Trophoblast cell (in vitro differentiated cells and primary cell): ENCODE measurements at places on chromosomes 11 and 22.

- no peak for DNase-seq
Measured at GRCh38 chr22:45673482-45674175, 2.0 kb downstream of the ATXN10 start.

DNA sequence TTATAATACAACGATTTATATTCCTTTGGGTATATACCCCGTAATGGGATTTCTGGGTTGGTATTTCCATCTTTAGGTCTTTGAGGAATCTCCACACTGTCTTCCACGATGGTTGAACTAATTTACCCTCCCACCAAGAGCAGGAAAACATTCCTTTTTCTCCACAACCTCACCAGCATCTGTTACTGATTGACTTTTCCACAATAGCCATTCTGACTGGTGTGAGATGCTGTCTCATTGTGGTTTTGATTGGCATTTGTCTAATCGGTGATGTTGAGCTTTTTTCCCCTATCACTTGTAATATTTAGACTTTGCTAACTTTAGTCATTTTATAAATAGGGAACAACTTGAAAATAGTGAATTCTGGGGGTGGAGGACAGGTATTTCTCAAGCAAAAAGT lies 58.1 kb downstream of the PPFIA1 start:
- DNase-seq: no peak

GRCh38 chr11:71249301-71249700 lies 3.1 kb downstream of the SHANK2 start:
- DNase-seq: no peak

GRCh38 chr22:33920927-33921524 lies 750 bp upstream of the LARGE1 start:
- peak; percentile 86 for DNase-seq

DNA sequence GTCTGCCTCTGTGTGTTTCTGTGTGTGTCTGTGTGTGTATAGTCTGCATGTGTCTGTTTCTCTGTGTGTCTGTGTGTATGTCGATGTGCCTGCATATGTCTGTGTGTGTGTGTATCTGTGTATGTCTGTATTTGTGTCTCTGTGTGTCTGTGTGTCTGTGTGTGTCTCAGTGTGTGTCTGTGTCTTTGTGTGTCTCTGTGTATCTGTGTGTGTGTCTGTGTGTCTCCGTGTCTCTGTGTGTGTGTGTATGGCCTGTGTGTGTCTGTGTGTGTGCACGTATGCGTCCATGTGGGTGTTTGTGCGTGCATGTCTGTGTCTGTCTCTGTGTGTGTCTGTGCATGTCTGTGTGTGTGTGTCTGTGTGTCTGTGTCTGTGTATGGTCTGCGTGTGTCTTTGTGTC lies 439 bp downstream of the SNX32 start:
- no peak for DNase-seq

- DNase-seq: no peak
Measured at GRCh38 chr11:45752106-45752505, 52.8 kb upstream of the SLC35C1 start.

GRCh38 chr22:46826438-46827135 lies 64.1 kb downstream of the TBC1D22A start:
- no peak for DNase-seq

- no peak for DNase-seq
Measured at GRCh38 chr11:124302347-124303125, 11.2 kb downstream of the OR8D1 start.

DNA sequence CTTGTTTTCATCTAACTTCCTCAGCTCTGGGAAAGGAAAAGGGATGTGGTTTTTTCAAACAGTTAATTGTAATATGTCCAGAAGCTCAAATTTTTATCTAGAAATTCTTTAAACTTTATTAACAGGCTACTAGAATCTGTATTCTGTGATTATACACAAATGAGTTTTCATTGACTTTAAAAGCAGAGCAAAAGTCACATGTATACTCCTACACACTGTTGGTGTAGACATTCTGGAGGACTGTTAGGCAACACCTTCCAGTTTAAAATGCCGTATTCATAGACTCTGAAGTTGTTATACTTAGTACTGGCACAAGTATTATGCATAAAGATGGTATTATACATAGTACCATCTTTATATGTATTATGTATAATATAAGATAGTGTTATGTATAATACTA lies 64.9 kb downstream of the SPECC1L start:
- DNase-seq: no peak

GRCh38 chr11:94856443-94856842 lies 88.3 kb downstream of the AMOTL1 start:
- DNase-seq: no peak

GRCh38 chr22:35128637-35129036 lies 62.7 kb downstream of the ISX start:
- DNase-seq: no peak

GRCh38 chr11:132028380-132029240 lies 658.2 kb downstream of the NTM start:
- DNase-seq: no peak

DNA sequence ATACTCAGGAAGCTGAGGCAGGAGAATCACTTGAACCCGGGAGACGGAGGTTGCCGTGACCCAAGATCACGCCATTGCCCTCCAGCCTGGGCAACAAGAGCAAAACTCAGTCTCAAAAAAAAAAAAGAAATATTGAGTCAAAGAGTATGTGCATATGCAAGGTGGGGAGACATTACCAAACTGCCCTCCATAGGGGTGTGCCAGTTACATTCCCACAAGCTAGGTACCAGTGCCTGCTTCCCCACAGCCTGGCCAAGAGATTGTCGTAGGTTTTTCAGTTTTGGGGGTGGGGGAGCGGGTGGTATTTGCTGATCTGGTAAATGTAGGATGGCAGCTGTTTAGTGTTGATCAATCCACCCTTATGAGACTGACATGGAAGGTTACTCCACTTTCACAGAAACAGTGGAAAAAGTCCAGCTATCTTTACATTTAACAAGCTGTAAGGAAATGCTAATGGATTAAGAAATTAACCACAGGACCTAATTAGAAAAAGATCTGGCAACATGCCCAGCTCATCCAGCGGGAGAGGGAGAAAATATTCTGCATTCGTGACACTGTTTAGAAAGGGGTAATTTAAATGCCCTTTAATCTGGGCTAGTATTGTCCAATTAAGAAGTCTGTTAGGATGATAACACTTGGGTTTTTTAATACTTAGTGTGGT lies 89.4 kb downstream of the PACS1 start:
- no peak for DNase-seq

DNA sequence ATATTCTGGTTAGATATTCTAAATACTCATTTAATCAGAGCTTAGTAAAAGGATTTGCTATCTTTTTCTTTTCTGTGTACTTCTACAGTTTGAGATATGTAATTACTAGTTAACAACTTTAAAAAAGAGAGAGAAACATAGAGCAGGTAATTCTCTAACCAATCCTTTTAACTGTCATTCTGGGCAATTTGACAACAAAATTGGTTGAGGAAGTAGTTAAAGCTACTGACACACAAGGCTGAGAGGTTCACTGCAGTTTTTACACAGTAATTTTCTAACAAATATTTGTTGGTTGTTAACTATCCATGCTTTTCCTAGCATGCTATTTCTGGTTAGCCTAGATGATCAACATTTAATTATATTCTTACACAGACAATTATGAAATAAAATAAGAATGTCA lies 3.6 kb downstream of the SOX6 start:
- DNase-seq: no peak

- DNase-seq: no peak
Measured at GRCh38 chr11:65525546-65526480, 930 bp downstream of the SCYL1 start.

DNA sequence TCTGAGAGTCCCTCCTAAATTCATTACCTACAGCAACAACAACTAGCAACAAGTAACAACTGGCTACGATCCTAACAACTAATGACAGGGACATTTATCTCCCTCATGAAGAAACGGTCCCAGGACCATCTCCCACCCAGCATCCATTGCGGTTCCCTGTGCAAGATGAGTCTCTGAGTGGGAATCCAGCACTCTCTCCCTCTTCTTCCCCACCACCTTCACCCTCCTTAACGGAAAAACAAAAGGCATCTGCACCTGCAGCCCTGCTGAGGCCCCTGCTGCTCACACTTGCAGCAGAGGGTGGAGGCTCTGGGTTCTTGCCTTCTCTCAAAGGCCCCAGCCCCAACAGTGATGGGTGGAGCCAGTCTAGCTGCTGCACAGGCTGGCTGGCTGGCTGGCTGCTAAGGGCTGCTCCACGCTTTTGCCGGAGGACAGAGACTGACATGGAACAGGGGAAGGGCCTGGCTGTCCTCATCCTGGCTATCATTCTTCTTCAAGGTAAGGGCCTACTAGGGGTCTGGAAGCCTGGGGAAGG lies at the start of gene CD3G:
Gene CD3G (plus strand): TSS at position 364 of the 535 bp plus-strand sequence. CDS start 80 bp downstream, at position 444.
- no peak for DNase-seq

DNA sequence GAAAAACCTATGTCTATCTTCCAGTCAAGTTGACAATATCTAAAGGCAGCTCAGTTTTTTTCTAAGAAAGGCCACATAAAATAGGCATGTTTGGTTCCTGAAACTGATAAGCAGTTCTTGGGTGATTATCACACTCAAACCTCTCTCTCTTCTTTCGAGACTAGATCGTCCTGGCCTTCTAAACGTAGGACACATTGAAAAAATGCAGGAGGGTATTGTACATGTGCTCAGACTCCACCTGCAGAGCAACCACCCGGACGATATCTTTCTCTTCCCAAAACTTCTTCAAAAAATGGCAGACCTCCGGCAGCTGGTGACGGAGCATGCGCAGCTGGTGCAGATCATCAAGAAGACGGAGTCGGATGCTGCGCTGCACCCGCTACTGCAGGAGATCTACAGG lies 15.1 kb downstream of the CDPF1 start:
- no peak for DNase-seq

DNA sequence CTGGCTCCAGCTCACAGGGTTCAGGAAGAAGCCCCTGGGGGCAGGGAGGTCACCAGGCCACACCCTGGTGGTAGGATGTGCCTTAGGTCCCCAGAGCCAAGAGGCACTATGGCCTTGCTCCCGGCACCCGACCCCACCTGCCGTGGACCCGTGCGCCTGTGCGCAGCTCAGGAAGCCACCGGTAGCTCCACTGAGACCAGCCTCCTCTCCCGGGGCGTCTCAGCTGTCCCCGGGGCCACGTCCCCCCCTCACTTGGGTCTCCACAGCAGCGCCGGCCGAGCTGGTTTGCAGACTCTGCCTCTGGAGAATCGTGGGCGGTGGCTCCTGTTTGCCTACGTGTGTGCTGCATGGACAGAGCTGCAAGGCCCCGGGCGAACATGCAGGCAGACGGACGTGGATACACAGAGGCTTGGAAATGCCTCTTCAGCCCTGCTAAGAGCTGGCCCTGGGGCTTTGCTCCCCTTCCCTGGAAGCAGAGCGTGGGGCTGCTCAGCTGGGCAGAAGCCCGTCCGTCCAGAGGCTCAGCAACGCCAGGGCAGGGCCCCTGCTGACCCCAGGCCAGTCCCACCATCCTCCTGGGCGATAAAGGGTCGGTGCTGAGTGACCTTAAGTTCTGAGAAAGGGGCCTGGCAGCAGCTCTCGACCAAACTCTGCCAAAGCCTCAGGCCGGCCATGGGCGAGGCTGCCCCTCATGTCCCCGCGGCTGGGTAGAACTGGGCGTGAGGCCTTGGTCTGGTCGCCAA lies 15.3 kb upstream of the MUC5B start:
- no peak for DNase-seq

- no peak for DNase-seq
Measured at GRCh38 chr11:102640946-102641345, 15.8 kb upstream of the MMP20 start.

- DNase-seq: no peak
Measured at GRCh38 chr11:2813141-2813908, 72.2 kb downstream of the CDKN1C start.

- no peak for DNase-seq
Measured at GRCh38 chr11:30992513-30992849, 377.1 kb downstream of the DCDC1 start.

- peak; percentile 21 for DNase-seq
Measured at GRCh38 chr11:93330446-93330984, at the start of gene DEUP1. DEUP1 (plus strand) TSS chr11:93330742; CDS start chr11:93332260, 1,518 bp downstream.

DNA sequence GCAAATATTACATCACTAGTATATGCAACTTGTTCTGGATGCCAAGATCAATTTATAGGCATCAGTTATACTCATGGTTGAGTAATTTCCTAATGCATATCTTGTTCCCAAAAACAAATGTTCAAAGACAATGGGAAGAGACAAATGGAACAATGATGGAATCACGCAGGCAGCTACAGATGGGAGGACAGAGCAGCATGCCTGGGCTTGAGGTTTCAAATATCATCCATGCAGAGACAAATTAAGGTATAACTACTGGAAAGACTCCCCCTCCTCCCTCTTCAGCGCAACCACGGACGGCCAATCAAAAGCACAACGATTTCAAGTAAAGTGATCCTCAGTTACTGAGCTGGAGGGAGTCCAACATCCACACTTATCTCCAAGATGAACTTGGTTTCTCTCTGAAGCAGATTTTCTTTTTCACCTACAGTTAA lies 106.8 kb downstream of the CCDC83 start:
- DNase-seq: no peak

GRCh38 chr11:131737357-131737756 lies 366.9 kb downstream of the NTM start:
- DNase-seq: no peak

DNA sequence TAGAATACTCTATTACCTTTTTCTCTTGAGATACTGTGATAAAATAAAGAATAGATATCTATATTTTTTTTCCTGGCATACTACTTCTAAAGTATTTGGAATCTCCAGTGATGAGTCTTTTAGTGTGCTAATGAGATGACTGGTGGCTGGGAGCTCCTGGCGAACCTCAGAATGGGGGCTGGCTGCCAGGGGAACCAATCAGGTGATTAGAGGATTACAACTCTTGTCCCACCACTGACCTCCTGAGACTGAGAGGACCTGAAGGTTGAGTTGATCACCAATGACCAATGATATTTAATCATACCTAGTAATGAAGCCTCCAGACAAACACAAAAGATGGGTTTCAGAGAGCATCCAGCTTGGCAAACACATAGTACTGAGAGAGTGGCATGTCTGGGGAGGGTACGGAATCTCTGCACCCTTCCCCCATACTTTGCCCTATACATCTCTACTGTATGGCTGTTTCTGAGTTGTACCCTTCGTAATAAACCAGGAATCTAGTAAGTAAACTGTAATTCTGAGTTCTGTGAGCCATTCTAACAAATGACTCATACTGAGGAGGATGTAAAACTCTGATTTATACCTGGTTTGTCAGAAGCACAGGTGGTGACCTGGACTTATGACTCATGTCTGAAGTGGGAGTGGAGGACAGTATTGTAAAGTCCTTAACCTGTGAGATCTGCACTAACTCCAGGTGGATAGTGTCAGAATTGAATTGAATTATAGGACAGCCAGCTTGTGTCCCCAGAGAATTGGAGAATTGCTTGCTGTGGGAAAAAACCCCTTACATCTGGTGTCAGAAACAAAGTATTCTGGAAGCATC lies 325.3 kb upstream of the LRRC4C start:
- DNase-seq: no peak

DNA sequence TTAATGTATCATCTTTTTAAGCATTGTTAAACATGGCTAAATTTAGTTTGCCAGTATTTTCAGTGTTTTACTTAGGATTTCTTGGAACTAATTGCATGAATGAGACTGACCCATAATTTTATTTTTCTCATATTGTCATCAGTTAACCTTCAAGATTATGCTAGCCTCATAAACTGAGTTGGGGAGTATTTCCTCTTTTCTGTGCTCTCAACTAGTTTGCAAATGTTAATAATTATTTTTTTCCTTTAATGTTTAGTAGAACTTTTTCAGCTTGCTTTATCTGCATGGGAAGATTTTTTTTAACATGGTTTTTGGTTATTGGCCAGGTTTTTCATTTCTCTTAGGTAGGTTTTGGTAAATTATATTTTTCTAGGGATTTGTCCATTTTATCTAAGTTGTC lies 235.4 kb upstream of the SESN3 start:
- DNase-seq: no peak

- DNase-seq: no peak
Measured at GRCh38 chr11:94089341-94089740, 39.3 kb upstream of the PANX1 start.

- DNase-seq: peak; percentile 87
Measured at GRCh38 chr11:8566613-8567210, 27.3 kb downstream of the STK33 start.
